NCI-H2171 (cell line): ENCODE measurements at places on chromosomes 6 and 20.

- no peak for DNase-seq
These were observed 104.1 kb downstream of the BMP7 start for GRCh38 chr20:57162362-57162652.

GRCh38 chr6:19827247-19827646 lies 9.9 kb upstream of the ID4 start:
- DNase-seq = no peak

DNA sequence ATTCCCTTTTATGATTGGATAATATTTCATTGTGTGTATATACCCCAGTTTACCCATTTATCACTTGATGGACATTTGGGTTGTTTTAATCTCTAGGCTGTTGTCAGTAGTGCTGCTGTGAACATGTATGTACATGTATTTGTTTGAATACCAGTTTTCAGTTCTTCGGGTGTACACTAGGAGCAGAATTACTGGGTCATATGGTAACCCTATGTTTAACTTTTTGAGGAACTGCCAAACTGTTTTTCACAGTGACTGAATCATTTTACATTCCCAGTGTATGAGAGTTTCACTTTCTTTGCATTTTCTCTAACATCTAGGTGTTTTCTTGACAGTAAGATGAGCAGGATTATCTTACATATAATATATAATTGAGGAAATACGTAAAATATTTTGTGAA lies 44.7 kb upstream of the ADIG start:
- no peak for DNase-seq

DNA sequence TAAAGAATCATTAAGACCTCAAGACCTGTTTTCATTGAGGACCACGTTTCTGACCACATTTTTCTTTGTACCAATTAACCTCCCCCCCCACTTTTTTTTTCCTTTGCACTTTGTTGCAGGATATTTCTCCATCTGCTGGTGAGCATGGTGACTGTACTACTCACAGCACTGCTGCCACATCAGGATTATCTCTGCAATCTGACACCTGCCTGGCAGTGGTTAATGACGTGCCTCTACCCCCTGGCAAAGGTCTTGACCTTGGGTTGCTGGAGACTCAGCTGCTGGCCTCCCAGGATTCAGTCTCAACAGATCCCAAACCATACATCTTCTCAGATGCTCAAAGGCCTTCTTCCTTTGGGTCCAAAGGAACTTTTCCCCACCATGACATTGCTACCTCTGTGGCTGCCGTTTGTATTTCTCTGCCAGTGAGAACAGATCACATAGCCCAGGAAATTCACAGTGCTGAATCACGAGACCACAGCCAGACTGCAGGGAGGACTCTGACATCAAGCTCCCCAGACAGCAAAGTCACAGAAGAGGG lies 46.6 kb upstream of the EDN3 start:
- DNase-seq = peak; percentile 65

DNA sequence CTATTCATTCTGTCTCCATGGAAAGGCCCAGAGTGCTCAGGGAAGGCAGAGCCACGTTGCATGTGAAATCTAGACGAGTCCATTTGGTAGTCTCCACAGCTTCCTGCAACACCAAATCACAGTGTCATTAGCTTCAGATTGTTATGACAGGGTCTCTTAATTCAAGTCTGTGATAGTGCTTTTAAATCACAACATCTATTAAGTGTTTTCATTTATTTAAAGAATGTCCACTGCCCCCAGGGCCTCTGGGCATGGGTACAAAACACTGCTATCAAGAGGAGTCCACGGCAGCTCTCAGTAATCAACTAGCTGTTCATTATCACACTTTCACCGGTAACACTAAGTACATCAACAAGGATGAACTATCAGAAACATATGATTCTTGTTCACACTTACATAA lies 455.9 kb upstream of the JARID2 start:
- DNase-seq = no peak

DNA sequence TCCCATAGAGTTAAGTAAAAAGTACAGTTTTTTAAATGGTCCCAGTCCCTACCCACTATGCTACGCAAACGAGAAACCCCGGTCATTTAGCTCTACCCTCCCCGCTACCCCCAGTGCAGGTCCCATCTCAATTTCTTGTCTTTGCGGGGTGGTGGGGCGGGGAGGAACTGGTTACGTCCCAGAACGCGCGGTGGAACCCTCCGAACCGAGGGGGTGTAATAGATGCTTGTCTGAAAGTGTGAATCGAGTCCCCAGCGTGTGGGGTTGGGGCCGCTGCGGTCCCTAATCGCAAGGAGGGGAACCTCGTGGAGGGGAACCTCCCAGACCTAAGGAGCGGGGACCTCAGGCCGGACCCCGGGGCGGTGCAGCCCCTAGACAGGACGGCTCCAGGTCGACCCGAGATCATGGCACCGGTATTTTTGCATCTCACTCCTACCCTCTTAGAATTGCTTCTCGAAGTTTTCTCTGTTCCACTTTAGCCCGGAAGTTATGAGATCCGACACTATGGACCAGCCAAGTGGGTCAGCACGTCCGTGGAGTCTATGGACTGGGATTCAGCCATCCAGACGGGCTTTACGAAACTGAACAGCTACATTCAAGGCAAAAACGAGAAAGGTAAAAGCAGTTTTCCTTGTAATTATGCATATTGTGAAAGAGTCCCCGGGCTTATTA lies 779 bp downstream of the HEBP2 start:
- no peak for DNase-seq

GRCh38 chr20:36309643-36310042 lies 3.5 kb downstream of the DLGAP4 start:
- no peak for DNase-seq

- peak; percentile 85 for DNase-seq
These were observed 489.8 kb upstream of the MANEA start for GRCh38 chr6:95087394-95088097.

- DNase-seq = no peak
These were observed 129.3 kb upstream of the KCNK16 start for GRCh38 chr6:39451831-39452230.

DNA sequence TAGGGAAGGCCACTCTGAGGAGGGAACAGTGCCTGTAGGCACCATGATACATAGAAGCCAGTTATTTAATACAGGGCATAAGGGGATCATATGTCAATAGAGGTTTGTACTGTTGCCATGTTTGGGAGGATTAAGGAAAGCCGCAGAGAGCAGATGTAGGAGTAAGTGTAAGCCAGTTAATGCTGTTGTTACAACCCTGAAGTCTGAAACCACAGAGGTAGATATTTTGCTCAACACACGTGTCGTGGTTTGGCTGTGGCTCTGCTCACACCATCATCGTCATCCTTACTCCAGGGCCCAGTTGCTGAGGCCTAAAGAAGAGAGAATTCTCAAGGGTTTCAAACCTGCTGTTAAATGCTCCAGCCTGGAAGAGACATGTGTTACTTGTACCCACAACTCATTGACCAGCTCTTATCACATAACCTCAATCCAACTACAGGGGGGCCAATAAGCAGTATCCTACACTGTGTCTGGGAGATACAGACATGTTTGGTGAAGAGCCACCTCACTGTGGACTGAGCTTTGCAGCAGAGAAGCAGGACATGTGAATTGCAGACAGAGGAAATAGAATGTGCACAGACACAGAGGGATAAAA lies 31.0 kb upstream of the PSMF1 start:
- peak; percentile 21 for DNase-seq

- no peak for DNase-seq
These were observed 260.9 kb downstream of the NKAIN2 start for GRCh38 chr6:124064317-124065113.

DNA sequence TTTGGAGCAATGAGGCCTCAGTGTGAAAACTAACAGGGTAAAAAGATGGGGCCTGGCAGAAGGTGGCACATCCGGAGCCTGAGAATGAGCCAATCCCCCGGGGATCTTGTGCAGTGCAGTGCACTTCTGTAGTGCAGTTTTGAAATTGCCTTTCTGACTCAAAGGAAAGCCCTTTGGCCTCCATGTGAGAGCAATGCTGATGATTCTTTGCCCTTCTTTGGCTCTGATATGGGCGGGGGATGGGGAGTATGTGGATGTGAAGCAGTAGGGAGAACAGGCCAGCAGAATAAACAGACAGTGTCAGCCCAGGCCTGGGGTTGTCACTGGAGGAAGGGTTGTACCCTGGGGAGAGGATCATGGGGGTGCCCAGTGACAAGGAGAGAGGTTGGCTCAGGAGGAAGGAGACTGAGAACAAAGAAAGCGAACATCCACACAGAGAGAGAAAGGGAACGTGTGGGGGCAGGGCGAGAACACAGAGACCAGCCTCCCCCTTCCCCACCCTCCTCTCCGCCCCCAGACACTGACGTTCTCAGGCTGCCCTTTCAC lies 351.2 kb downstream of the CDC5L start:
- DNase-seq = no peak

GRCh38 chr20:3744806-3745685 lies 12.6 kb downstream of the HSPA12B start:
- DNase-seq = peak; percentile 58

- DNase-seq = no peak
These were observed 65.2 kb upstream of the ANKEF1 start for GRCh38 chr20:9969626-9970025.

- DNase-seq = no peak
These were observed 435 bp downstream of the ZSWIM3 start for GRCh38 chr20:45857882-45858216.

GRCh38 chr6:80480421-80481157 lies 374.1 kb downstream of the BCKDHB start:
- DNase-seq = no peak

DNA sequence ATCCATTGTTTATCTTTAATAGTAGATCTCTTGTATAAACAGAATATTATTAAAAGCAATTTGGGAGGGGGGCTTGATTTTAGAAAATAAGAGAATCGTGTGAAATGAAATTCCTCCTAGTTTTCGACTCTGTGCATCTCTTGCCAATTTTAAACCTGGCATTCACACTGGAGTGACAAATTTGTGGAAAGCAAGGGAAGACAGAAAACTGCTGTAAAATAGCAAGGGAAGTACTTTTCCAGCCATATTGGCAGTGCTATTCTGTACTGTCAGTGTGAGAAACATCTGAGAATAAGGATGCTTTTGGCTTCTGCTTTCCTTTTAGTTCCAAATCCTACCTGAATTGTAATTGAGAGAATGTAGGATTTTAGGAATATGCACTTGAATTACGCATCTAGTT lies 40.2 kb downstream of the TOP1 start:
- DNase-seq = no peak

DNA sequence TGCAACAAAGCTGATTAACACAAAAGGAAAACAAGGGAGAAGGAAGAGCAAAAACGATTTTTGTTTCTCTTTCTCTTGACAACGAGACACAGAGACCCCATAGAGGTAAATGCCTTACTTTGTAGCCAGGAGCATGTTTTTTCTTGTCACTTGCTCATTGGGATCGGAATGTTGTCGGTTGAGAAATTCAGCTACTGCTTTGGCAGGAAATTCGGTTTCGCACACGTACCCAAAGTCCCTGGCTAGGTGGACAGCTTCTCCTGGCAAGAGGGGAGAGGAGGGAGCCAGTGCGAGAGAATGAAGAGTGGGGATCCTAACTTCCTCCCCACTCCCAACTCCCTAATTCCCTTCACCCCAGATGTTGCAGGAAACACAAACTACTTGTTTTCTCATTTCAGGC lies 14.5 kb downstream of the TFAP2A start:
- DNase-seq = no peak
